ENCODE measurements at places on chromosomes 5 and 9. TPM values are rescaled to one million over a fixed set of nuclear protein-coding genes. Genes with fewer than 3 reads are reported as not detected.

The TEK gene
- not detected for total RNA-seq

The PITX1 gene
- 0.22 TPM for total RNA-seq

The QRFP gene
- not detected for total RNA-seq

The PCDHA6 gene
- total RNA-seq, result not detected

The KCNIP1 gene
- total RNA-seq, result not detected

GRCh38 chr5:74232276-74232675 lies 408.3 kb downstream of the ENC1 start:
- no peaks in the 10 kb centered on the region for H3K36me3 ChIP-seq
- H3K27ac ChIP-seq, result no peak overlapping the region

GRCh38 chr9:14271093-14271673 lies 42.8 kb downstream of the NFIB start:
- no peak overlapping the region for H3K4me3 ChIP-seq
- H3K4me1 ChIP-seq, result peaks cover 3% of the 10 kb centered on the region
- no peak for DNase-seq
- peaks cover 19% of the 10 kb centered on the region for H3K27me3 ChIP-seq
- no peak overlapping the region for H3K27ac ChIP-seq

DNA sequence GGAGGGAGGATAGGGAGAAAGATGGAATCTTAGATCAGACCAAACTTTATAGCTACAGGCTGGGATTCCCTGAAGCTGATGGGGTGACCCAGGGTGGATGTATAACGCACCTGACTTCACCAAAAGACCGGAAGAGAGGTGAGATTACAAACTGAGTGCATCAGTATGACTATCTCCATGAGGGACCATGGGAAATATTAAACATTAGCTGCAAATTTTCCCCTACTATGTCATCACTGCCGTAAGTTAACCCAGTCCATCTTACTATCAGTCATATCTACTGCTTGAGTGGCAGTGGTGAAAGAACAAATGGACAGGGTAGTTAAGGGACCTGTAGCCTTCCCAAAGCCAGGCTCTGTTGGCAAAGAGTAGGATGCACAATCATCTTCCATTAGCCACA lies 368.3 kb downstream of the EFNA5 start:
- no peak overlapping the region for H3K4me3 ChIP-seq
- no peaks in the 10 kb centered on the region for H3K27me3 ChIP-seq
- DNase-seq, result no peak
- H3K4me1 ChIP-seq, result no peaks in the 10 kb centered on the region

- no peaks in the 10 kb centered on the region for H3K27me3 ChIP-seq
- H3K36me3 ChIP-seq, result peaks cover 16% of the 10 kb centered on the region
- peaks cover 64% of the 10 kb centered on the region for H3K4me1 ChIP-seq
- peak overlapping the region; percentile 92 for H3K27ac ChIP-seq
- DNase-seq, result peak; percentile 85
- peak overlapping the region; percentile 43 for H3K4me3 ChIP-seq
These were observed 54.5 kb downstream of the STK10 start for GRCh38 chr5:172133359-172134029.

DNA sequence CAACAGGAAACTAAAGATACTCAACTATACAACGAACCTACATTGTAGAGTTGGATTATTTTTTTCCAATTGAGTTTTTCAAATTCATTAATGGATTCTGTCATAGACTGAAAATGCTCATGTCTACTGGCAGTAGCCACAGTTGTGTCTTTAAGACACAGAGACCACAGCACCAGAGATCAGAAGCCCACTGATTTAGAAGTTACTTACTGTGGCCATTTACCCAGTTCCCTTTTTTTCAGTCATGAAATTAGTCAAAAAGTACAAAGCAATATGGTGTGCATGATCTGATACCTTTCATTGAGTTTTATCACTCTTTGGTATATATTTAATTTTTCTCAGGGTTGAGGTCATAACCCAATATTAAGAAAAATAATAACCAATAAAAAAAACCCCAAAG lies 1640.2 kb upstream of the WWC1 start:
- no peaks in the 10 kb centered on the region for H3K36me3 ChIP-seq
- H3K27ac ChIP-seq, result no peak overlapping the region
- H3K4me3 ChIP-seq, result no peak overlapping the region
- no peak for DNase-seq
- no peaks in the 10 kb centered on the region for H3K4me1 ChIP-seq

- H3K27ac ChIP-seq, result no peak overlapping the region
- no peak overlapping the region for H3K4me3 ChIP-seq
- H3K36me3 ChIP-seq, result peaks cover 27% of the 10 kb centered on the region
- peaks cover 43% of the 10 kb centered on the region for H3K4me1 ChIP-seq
- no peaks in the 10 kb centered on the region for H3K27me3 ChIP-seq
These were observed 7.3 kb upstream of the SPATA24 start for GRCh38 chr5:139410993-139411828.
